Renal pelvis (tissue), 12 donors: ENCODE measurements at places on chromosomes 11 and 22.

DNA sequence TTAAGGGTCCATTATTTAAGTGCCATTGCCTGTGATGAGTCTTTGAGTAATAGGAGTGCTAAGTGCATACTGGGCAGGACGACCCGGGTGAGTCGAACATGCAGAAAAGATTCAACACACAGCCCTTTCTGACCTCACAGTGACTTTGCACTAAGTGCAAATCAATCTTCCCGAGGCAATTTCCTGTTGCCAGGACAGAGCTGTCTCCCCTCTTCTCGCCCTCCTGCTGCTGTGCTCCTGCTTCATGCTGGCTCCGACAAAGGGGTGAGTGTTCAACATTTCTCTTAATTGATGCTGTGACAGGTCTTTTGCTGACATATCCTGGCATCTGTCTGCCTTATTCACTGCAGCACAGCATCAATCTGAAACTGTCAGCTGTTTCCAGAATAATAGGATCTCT is 42.0 kb downstream of the MCHR1 start:
- peak; percentile 48 for DNase-seq

- DNase-seq: peak; percentile 24
These were observed 650 bp upstream of the NUP50 start for GRCh38 chr22:45163099-45163450.

GRCh38 chr11:117045196-117045595 is 53.0 kb downstream of the SIK3 start:
- peak; percentile 81 for DNase-seq

DNA sequence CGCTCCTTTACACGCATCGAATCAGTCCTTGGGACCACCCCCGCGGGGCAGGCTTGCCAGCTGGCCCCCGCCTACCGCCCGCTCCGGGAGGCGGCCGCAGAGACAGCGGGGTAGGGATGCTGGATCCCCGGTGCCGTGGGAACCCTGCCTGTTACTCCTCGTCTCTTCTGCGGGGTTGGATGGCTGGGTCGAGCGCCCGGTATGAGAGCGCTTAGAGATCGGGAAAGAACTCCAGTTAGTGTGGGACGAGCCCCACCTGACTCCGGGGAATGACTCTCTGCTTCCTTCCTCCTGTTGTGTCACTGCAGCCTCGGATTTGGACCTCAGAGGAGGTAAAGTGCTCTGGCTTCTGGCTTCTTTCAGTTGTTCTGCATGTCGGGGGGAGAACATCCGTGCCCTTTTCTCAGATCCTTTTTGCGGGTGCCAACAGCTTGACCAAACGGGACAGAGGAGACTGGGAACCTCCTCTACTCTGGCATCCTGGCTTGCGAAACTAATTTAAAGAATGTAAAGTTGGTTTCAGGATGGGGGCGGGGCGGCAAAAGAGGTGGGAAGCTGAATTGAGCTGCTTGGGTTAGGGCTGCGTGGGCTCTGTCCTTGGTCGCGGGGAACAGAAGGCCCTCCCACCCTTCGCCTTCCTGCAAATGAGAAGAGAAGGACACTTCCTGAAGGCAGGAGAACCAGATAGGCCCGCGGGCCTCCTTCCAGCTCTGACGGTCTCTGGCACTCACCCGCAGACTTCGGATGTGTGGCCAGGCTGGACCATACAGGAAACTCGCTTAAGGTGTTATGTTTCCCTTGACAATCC is 938 bp downstream of the LAYN start:
- DNase-seq: peak; percentile 40

DNA sequence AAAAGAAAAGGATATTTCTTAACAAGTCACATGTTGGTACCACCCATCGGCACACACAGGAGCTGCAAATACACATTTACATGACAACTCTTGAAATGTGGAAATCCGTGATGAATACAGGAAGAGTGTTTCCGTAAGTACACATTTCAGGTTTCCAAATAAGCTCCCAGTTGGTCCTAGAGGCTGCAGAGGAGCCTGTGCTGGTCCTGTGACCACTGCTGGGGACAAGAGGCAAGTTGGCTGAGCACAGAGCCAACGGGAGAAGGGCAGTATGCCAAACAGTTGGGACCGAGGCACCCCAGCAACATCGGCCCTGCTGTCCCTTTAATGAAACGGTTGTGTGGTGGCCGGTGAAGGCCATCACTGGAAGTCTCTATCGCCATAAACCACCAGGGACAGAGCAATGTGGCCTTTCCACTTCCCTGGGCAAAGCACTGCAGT is 38.5 kb upstream of the ARFGAP3 start:
- DNase-seq: no peak

DNA sequence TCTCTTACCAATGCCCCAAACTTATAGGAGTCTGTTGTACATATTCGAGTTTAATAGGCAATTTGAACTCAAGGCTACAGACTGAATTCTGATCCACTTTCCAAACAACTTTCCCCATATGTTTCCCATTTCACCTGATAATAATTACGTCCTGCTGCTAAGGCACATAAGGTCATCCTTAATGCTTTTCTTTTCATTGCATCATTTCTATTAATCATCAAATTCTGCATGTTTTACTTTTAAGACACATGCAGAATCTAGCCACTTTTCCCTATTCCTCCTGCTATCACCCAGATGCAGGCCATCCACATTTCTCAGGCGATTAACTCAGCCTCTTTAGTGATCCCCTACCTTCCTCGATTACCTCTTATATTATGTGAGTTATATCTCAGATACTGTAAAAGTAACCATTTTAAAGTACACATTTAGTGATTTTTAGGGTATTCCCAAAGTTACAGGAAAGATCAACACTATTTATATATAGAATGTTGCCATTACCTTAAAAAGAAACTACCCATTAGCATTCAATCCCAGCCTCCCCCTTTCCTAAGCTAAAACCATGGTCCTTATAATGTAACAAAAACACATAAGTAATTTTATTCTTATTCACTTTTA is 14.9 kb downstream of the XKR3 start:
- DNase-seq: no peak

- no peak for DNase-seq
These were observed 4.0 kb downstream of the UCP2 start for GRCh38 chr11:73978576-73979086.

DNA sequence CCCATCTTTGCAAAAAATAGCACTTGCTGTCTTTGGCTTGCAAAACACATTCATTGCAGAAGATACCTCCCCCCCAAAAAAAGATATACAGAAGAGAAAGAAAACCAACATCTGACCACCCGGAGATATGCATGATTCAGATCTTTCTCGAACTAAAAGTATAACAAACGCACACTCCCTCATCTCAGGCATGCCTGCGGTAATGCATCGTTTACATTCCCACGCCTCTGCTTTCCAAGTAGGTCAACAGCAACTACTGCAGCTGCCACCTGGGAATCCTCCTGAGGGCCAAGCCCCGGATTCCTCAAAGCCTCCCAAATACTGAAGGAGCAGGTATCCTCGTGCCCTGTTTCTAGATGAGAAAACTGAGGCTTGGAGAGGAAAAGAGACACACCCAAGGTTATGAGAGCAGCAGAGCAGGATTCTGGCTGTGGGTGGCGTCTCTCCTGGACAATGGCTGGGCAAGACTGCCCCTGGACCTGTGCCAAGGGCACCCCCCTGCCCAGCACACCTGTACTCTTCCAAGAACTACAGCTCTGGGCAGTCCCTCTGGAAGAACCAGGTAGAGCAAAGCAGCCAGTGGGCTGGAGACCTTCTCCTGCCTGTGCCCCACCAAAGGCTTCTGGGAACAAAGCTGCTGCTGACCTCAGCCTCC is 38.1 kb downstream of the NUP50 start:
- DNase-seq: no peak

- no peak for DNase-seq
These were observed 7.0 kb downstream of the SEPTIN3 start for GRCh38 chr22:41976070-41976901.

GRCh38 chr11:14275076-14275475 is 83.9 kb downstream of the RRAS2 start:
- peak; percentile 4 for DNase-seq

DNA sequence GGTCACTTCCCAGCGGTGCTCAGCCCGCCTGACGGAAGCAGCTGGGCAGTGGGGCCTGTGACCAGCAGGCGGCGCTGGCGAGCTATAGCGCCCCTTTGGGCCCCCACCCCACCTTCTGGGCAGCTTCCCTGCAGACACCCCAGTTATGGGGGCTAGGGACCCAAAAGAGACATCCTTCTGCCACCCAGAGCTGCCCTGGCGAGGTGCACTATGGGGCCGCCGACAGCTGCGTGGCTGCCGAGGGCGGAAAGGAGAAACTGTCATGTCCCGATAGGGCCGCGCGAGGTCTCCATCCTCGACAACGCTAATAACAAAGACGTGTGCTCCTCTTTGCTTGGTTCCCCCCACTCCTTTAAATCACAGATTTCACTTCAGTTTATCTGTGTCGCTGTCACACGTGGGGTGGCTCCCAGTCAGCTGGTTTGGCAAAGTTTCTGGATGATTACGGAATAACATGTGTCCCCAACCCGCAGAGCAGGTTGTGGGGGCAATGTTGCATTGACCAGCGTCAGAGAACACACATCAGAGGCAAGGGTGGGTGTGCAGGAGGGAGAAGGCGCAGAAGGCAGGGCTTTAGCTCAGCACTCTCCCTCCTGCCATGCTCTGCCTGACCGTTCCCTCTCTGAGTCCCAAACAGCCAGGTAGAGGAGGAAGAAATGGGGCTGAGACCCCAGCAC is 673 bp upstream of the MYO7A start:
- peak; percentile 56 for DNase-seq

GRCh38 chr11:68569357-68569756 is 108.8 kb downstream of the PPP6R3 start:
- DNase-seq: no peak

DNA sequence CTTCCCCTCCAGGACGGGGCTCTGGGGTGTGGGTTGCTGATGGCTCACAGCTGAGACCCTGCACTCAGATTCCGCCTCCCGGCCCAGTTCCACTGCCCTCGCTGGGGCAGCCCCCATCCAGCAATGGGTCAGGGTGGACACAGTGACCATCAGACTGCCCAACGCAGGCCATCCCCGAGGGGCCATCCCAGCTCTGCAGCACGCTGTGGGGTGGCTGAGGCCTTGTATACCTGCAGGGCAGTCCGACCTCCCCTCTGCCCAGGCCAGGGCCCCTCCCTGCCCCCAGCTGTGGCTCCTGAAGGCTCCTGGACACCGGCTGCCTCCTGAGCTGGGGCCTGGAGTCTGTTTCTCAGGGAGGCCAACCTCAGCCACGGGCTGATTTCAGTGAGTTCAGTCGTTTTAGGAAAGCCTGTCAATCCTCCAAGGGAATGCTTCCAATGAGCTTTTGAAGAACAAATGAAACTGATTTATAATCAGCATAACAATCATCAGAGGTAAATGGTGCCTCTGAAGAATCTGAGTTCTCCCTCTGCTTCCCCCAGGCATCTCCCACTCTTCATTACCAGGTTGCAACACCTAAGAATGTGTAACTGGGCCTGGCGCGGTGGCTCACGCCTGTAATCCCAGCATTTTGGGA is 95.1 kb downstream of the CELSR1 start:
- DNase-seq: no peak

DNA sequence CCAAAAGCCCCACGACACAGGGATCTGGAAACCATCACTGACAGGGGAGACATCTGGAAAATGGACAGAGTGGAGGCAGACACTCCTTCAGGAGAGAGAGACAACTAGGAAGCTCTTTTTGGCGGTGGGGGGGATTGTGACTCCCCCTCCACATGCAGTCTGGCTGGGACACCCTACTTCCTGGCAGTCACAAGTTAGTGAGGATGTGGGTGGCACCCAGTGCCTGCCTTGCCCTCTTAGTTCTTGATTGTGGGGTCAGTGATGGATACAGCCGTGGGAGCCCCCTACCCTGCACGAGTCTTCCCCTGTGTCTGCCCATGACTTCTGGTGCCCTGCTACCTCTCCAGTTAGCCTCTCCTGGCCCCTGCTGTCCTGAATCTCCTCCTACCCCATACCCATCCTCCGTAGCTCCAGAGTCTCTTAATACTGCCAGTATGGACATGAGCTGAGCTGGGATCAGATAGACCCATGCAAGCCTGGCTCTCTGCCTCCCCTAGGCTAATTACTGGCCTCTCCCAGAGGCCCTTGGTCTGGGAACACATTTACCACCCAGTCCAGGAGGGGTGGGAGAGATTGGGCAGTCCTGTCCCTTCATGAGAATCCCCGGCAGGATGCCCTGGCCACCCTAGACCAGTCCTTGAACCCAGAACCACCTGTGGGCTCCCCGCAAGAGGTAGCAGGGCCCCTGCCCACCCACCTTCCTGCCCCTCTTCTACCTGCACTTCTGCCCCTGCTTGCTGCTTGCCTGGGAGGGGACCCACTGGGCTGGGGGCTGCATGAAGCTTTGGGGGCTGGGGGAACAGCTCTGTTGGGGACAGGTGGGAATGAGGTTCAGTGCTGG is 22.8 kb downstream of the RHBDD3 start:
- DNase-seq: no peak

GRCh38 chr11:121137005-121137404 is 36.0 kb downstream of the TECTA start:
- no peak for DNase-seq

GRCh38 chr22:37220543-37220981 is 8.3 kb upstream of the SSTR3 start:
- DNase-seq: no peak

DNA sequence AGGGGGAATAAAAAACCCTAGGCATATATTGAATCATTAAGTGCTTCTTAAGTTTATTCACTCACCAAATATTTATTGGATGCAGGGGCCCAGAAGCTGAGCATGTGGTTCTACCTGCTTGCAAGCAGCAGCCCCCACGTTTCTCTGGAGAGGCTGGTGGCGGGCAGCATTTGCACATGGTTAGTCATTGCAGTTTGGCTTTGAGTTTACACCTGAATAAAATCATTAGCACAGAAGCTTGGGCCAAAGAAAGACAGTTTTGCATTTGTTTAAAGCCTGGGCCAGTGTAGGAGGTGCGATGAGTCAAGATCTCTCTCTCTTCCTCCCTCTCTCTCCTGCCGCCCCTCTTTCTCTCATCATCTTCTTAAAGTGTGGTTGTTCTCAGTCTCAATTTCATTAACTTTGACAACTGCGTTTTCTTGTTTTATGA is 72.6 kb downstream of the C22orf31 start:
- no peak for DNase-seq

GRCh38 chr11:121889931-121890330 is 226.1 kb downstream of the BLID start:
- no peak for DNase-seq

DNA sequence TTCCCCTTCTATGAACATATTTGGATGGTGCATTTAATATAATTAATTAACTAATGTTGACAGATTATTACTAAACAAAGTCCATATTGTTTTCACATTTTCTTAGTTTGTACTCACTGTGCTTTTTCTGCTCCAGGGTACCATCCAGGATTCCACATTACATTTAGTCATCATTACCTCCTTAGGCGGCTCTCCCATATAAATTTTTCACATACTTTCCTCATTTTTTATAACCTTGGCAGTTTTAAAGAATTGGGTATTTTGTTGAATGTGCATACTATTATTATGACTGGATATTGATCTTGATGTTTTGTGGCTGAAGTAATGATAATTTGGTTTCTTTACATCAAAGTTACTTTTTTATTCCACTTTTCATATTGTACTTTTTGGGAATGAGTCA is 755.6 kb upstream of the ANO3 start:
- DNase-seq: no peak
